ENCODE measurements at places on chromosomes 4 and X.

DNA sequence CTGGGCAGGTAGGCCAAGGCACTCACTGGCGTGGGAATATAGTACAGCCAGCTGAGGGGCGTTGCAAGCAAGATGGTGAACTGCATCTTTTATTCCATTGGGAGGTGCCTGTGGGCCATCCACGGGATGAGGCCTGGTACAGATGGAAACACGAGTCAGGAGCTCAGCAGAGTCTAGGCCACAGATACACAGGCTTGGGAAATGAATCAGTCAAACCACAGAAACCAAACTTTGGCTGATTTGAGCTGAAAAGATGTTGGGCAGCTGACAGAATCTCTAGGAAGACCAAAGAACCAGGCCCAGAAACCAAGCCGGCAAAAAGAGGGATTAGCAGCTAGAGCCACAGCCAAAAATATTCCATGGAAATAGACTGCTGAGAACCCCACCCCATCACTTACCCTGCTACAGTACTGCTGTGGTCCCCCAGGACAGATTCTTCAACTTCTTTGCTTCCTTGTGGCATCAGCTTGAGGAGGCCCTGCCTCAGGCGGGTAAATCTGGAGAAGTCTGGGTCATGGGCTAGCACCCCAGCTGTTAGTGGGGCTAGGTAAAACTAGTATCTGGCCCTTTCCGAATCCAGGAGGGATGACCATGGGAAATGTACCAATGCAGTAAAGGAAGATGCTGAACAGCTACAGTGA is 75.4 kb downstream of the TMEM131L start:
- peak; percentile 13 for DNase-seq

GRCh38 chr4:41014158-41014557 is 200.2 kb downstream of the APBB2 start:
- DNase-seq: no peak

DNA sequence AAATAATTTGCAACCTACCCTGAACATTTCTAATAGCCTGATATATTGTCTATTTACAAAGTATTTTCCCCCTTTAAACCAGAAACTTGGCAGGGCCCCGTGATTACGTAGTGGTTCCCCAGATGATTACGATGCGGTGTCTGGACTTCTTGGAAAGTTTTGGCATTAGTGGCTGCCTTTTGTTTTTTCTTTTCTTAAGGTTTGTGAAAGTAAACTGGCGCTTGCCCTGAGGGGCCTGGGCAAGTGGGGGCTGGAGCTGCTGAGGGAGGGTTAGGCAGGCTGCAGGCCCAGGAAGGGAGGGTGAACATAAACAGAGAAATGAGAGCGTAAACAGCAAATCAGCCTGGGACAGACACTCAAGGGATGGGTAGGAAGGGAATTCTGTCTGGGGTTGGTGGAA is 123.6 kb upstream of the MSX1 start:
- peak; percentile 35 for DNase-seq

DNA sequence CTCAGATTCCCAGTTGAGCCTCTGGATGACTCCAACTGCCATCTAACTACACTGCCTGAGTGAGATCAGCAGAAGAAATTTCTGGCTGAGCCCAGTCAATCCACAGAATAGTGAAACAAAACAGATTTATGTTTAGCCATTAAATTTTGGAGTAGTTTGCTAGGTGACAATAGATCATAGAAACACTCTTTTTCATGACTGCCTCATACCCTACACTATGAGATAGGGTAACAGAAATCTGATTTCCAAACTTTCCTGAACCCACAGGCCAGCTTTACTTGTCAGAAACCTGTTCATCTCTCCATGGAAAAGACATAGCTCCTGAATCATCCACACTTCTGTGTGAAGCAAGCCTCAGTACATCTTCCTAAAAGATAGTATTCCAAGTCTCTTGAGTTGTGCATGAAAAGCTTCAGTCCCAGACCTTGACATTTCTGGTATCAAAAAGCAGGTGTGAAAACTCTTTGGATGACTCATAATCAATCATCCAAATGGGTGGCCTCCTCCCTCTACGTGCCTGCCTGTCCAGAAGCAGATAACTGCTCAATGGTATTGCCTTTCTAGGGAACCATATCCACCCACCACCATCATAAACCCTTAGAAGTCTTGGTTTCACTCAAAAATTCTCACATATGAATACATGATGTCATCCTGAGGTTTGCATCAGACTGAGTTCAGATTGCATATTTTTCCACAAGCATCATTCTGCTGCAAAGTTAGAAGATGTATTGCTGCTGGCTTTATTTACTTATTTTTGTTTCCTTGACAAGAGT is 47.5 kb upstream of the RAP2C start:
- no peak for DNase-seq

Measured in MCF 10A (cell line).